Skeletal muscle tissue (tissue), 5 donors: ENCODE measurements at places on chromosomes 5 and 9. TPM values are rescaled to one million over a fixed set of nuclear protein-coding genes. Genes with fewer than 3 reads are reported as not detected.

Gene FAM170A
- total RNA-seq: not detected

Gene MRPS27
- total RNA-seq: 75.7 TPM

Gene SLCO6A1
- total RNA-seq: 0.52 TPM

Gene NOXA1
- 0.52 TPM for total RNA-seq

Gene ZBTB5
- total RNA-seq: 15.1 TPM

Gene PDE6A
- total RNA-seq: not detected

Gene ENG
- 9.4 TPM for total RNA-seq

Gene TRIM36
- total RNA-seq: 2.6 TPM

Gene TAF11L14
- total RNA-seq: not detected

Gene PCDHA6
- under 0.01 TPM for total RNA-seq

Gene CD14
- 39.7 TPM for total RNA-seq

Gene ERAP2
- total RNA-seq: 20.9 TPM

Gene FCN2
- total RNA-seq: 1.0 TPM

Gene ADGRV1
- total RNA-seq: 2.6 TPM

Gene C9orf153
- total RNA-seq: 1.6 TPM

Gene MAMDC2
- 11.0 TPM for total RNA-seq

Gene CORO2A
- under 0.01 TPM for total RNA-seq

Gene MAP3K1
- total RNA-seq: 29.7 TPM

Gene PCDHGB1
- total RNA-seq: 1.6 TPM

Gene LAMC3
- 0.52 TPM for total RNA-seq

Gene CDHR2
- total RNA-seq: not detected

Gene C5orf52
- total RNA-seq: not detected

Gene CAVIN4
- 172 TPM for total RNA-seq

Gene CRHBP
- total RNA-seq: not detected

Gene SLC45A2
- 0.52 TPM for total RNA-seq

Gene SHOC1
- not detected for total RNA-seq

Gene GPX8
- 23.5 TPM for total RNA-seq

Gene PLPPR1
- 6.3 TPM for total RNA-seq

Gene SPATA31D1
- not detected for total RNA-seq

Gene OTULINL
- 6.3 TPM for total RNA-seq

Gene PHF24
- under 0.01 TPM for total RNA-seq

Gene SCGB3A2
- total RNA-seq: not detected

Gene MYMK
- total RNA-seq: 8.9 TPM

Gene CCDC112
- total RNA-seq: 1.0 TPM

Gene PCDHA1
- total RNA-seq: not detected

Gene SLC6A7
- not detected for total RNA-seq

Gene CYSRT1
- total RNA-seq: not detected

Gene TMEM215
- 0.52 TPM for total RNA-seq

Gene TEX10
- 29.2 TPM for total RNA-seq

Gene CLTB
- 44.4 TPM for total RNA-seq

Gene GPR150
- total RNA-seq: under 0.01 TPM

Gene SOHLH1
- total RNA-seq: under 0.01 TPM

Gene HNRNPH1
- total RNA-seq: 430 TPM

Gene UBQLN1
- total RNA-seq: 92.4 TPM

Gene DUSP1
- 67.3 TPM for total RNA-seq

Gene IFNA13
- total RNA-seq: 0.52 TPM

Gene MTX3
- total RNA-seq: 10.4 TPM

Gene JAK2
- total RNA-seq: 14.6 TPM

Gene OR1J2
- total RNA-seq: not detected

Gene ASS1
- total RNA-seq: 109 TPM

Gene IER5L
- total RNA-seq: 16.7 TPM

Gene ANKRD31
- total RNA-seq: under 0.01 TPM

Gene TMEM161B
- 15.7 TPM for total RNA-seq
